Activated naive CD8-positive, alpha-beta T cell treated with anti-CD3 and anti-CD28 coated beads, Interleukin-2, amount 10 ng/mL, durations not matched to agents 7 days and 5 days (primary cell): ENCODE measurements at places on chromosomes 13 and 19. TPM values are rescaled to one million over a fixed set of nuclear protein-coding genes. Genes with fewer than 3 reads are reported as not detected.

OR7A5 gene
- total RNA-seq, result not detected

KIR3DL2 gene
- total RNA-seq, result 0.23 TPM

TMEM86B gene
- 19.4 TPM for total RNA-seq

ALOX5AP gene
- 61.3 TPM for total RNA-seq

DMAC2 gene
- 42.6 TPM for total RNA-seq

UGGT2 gene
- total RNA-seq, result 0.42 TPM

OLFM4 gene
- total RNA-seq, result not detected

ADGRE3 gene
- not detected for total RNA-seq

DAPK3 gene
- total RNA-seq, result 44.8 TPM

NALCN gene
- total RNA-seq, result not detected

TJP3 gene
- total RNA-seq, result 7.6 TPM

IL12RB1 gene
- total RNA-seq, result 56.4 TPM

PDE4C gene
- total RNA-seq, result not detected

KIR3DL1 gene
- not detected for total RNA-seq

TDRD12 gene
- total RNA-seq, result 0.42 TPM

KLK14 gene
- 0.91 TPM for total RNA-seq

METTL21C gene
- total RNA-seq, result not detected

RASGRP4 gene
- 0.80 TPM for total RNA-seq

MAG gene
- 0.11 TPM for total RNA-seq

SLC6A16 gene
- 5.1 TPM for total RNA-seq

TMPRSS9 gene
- total RNA-seq, result 0.22 TPM

NLRP11 gene
- not detected for total RNA-seq

SIGLEC8 gene
- not detected for total RNA-seq

ZNF426 gene
- total RNA-seq, result 19.1 TPM

C19orf67 gene
- total RNA-seq, result not detected
